Activated CD8-positive, alpha-beta memory T cell treated with anti-CD3 and anti-CD28 coated beads, Interleukin-2, amount 10 ng/mL, durations not matched to agents 7 days and 5 days (primary cell): ENCODE measurements at places on chromosomes 12 and 14. TPM values are rescaled to one million over a fixed set of nuclear protein-coding genes. Genes with fewer than 3 reads are reported as not detected.

DNA sequence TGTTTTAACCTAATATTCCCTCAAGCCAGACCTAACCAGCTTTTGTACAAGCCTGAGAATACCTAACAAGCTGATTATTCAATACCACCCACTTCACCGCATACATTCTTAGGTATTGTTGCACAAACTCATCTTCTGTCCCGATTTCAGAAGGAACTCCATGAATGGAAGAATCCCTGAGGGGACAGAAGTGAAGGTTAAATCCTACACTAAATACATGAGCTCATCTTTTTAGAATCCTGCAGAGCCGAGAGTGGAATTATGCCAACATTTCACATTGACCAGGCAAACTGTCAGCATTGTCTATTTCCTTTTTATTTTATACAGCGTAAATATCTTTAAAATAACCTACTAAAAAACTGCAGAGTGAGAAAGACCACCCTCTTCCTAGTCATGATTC, 140.7 kb upstream of the PRICKLE1 start:
- no peak for DNase-seq

DNA sequence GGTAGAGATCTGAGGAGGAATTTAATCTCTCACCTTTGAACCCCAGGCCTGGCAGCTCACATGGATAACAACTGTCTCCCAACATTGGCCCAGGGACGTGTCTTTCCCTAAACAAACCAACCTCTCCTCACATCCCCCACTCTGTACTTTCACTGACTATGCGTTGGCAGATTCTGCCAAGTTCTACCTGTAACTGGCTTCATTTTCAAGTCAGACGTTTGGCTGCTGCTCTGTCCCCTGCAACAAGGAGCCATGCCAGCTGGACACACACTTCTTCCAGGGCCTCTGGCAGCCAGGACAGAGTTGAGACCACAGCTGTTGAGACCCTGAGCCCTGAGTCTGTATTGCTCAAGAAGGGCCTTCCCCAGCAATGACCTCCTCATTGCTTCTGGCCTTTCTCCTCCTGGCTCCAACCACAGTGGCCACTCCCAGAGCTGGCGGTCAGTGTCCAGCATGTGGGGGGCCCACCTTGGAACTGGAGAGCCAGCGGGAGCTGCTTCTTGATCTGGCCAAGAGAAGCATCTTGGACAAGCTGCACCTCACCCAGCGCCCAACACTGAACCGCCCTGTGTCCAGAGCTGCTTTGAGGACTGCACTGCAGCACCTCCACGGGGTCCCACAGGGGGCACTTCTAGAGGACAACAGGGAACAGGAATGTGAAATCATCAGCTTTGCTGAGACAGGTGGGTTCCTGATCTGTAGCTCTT, at the start of gene INHBC:
INHBC (plus strand) TSS at position 268 of the 707 bp plus-strand sequence; CDS start at position 371, 103 bp downstream.
- DNase-seq: no peak

DNA sequence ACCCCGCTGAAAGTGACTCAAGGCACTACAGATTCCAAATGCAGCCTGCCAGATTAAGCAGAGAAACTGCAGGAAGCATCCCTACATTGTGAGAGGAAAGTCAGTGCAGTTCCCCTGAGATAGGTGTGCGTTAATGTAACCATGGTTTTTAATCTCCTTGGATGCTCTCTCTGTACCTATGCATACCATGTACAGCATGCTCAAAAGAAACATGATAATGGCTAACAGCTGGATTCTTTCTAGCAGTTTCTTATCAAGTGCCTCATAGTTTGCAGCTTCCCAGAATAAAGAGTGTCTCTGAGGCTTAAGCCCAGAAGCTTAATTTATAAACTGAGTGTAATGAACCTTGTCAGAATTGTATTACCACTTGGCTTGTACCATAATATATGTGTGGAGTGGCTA, 17.1 kb upstream of the MDM1 start:
- no peak for DNase-seq

- DNase-seq: peak; percentile 44
Observed at GRCh38 chr12:3236345-3237187, 159.4 kb downstream of the TSPAN9 start.

DNA sequence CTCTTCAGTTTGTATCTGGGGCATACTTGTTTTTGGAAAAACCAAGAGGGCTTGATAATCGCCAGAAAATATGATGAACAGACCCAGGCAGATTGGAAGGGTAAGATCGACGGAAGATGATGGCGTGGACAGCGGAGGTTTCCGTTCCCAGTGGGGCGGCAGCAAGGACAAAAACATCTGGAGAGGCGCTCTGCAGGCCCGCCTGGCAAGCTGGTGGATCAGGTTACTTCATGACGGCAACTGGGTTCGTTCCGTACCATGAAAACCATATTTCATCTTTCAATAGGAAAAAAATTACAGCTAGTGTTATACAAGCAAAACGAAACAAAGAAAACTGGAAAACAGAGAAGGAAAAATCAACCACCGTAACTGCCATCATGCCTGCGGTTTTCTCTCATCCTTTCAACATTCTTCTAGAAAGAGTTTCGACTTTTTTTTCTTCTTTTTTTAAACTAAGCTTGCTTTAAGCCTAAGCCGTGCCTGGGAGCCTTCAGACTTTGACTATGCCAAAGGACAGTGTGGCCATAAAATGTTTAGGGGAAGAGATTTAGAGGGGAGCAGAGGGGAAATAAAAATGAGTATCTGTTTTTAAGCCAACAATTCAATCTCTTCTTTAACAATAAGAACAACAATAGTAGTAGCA, 210.5 kb downstream of the FOXN3 start:
- no peak for DNase-seq

Gene CISTR
- total RNA-seq: not detected

Gene VWF
- 0.02 TPM for total RNA-seq

Gene TMTC1
- 0.07 TPM for total RNA-seq

Gene DEPDC4
- total RNA-seq: 1.5 TPM
